ENCODE measurements at places on chromosomes 2 and 18.

GRCh38 chr2:171160119-171160955, at the start of gene TLK1:
TSS of gene TLK1 (minus strand) at chr2:171160893. CDS start at chr2:171160428, 465 bp downstream.
- DNase-seq: peak; percentile 72

- no peak for DNase-seq
Observed at GRCh38 chr18:8332286-8332685, 277.0 kb upstream of the RAB12 start.

GRCh38 chr2:172172513-172173173, 69.9 kb upstream of the DLX2 start:
- peak; percentile 55 for DNase-seq

GRCh38 chr18:424668-425067, 75.8 kb downstream of the COLEC12 start:
- no peak for DNase-seq

DNA sequence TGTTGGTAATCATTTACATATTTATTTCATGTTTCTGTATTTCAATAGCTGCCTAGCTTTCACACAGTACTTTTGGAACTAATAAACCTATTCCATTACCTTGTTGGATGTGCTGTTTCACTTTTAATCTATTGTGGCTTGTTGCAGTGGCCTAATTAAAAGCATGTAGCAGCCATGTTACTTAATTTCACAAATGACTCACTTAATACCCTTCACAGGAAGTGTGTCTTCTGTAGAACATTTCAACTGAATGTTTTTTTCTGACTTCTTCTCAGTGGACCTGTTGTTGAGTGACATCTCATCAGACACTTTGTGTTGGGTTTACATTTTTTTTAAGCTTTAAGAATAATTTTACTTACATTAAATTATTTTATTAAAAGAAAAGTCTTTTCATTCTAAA, 260.5 kb upstream of the THUMPD2 start:
- no peak for DNase-seq

DNA sequence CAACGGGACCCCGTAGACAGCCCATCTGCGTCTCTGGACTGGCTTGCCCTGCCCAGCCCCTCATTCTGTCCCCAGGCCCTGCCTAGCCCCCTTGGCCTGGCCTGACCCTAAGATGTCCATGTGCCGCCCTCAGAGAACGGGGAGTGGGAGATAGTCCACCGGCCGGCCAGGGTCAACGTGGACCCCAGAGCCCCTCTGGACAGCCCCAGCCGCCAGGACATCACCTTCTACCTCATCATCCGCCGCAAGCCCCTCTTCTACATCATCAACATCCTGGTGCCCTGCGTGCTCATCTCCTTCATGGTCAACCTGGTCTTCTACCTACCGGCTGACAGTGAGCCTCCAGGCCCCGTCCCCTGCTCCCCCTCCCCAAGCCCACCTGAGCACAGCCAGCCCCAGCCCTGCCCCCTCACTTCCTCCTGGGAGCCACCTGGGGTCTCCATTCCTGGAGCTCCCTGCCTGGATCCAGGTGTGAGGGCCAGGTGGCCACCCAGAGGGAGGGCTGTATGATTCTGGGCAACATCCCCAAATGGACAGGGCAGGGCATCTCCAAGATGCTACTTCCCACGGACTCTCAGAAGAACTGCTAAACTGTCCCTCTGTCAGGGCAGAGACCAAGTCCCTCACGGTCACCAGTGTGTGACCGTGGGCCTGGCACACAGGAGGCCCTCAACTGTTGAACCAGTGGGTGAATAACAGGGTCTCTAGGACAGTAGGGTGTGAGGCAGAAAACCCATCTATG, 4.0 kb downstream of the CHRND start:
- DNase-seq: no peak

GRCh38 chr2:167712275-167712674, 535.1 kb downstream of the STK39 start:
- no peak for DNase-seq

DNA sequence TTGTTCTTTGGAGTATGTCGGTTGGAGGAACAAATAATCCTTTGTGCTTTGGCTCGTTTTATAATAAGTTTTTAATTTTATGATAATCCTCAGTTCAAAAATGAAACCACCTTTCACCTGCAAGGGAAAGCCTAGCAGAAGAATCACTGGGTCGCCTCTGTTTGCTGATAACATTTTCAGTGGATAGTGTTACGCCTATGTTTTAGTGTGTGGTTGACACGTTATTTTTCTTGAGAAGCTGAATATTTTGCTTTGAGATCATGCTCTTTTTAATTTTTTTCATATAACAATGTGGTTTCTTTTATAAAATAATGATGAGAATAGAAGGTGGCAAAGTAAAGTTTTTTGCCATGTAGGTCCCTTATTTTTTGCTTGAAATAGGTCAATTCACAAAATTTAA, 172.7 kb upstream of the ZEB2 start:
- no peak for DNase-seq

- DNase-seq: no peak
Observed at GRCh38 chr2:100919316-100919715, 82.8 kb upstream of the RPL31 start.

GRCh38 chr2:118089139-118089800, 999 bp downstream of the INSIG2 start:
- DNase-seq: no peak

GRCh38 chr2:41791523-41791922, 256.3 kb upstream of the PKDCC start:
- DNase-seq: no peak

GRCh38 chr18:63788447-63789096, 13.4 kb downstream of the SERPINB7 start:
- no peak for DNase-seq

DNA sequence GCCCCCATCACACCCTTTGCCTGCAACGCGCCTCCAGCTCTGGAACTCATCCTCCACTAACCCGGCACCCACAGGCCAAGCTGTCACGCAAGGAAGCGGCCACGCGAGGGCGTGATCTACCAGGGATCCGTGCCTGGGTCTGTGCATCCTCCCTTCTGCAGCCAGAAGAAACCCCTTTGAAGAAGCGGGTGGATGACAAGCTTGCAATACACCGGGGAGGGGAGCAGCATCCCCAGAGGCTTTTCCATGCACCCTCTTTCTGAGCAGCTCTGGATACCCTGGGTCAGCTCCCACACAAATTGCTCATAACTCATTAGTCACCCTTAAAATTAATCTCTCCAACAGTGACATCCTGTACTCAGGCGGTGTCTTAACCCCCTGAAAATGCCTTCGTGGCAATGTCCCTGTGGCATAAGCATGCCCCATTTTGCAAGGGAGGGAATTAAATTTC, 47.6 kb downstream of the PDCL3 start:
- peak; percentile 62 for DNase-seq

Data from activated T-helper 1 cell treated with Interleukin-2 at 50 U/mL for 16 hours (primary cell).